ENCODE measurements at places on chromosomes 1 and 21.

- DNase-seq = no peak
These were observed 484.6 kb upstream of the PLXNA2 start for GRCh38 chr1:208728815-208729214.

- DNase-seq = no peak
These were observed 32.8 kb upstream of the PWP2 start for GRCh38 chr21:44074315-44074958.

DNA sequence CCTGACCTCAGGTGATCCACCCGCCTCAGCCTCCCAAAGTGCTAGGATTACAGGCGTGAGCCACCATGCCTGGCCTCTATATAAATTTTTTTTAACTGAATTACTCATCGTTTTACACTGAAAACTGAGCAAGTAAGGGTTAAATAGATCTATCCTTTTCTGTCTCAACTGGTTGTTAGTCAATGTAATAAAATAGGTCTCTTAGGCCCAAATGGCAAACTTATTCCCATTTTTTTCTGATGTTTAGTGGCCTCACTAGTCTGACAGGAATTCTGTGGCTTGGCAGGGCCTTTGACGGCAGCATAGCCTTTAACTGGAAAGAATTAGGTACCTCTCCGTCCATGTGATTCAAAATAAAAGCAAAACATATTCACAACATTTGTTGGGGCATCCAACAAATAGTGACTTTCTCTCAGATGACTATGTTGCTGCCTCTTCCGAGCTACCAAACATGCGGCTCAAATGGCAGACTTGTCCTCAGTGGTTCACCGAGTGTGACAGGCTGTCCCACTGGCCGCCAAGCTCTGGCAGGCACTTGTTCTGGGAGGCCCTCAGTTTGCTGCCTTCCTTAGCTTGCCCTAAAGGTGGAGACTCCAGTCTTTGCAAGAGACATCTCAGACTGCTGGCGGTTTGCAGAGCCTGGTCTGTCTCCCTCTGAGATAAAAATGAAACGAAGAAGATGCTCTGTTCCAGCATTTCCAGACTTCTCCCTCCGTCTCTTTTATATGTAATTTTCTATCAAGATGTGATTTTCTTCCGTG, 17.4 kb downstream of the ATP1A4 start:
- DNase-seq = no peak

DNA sequence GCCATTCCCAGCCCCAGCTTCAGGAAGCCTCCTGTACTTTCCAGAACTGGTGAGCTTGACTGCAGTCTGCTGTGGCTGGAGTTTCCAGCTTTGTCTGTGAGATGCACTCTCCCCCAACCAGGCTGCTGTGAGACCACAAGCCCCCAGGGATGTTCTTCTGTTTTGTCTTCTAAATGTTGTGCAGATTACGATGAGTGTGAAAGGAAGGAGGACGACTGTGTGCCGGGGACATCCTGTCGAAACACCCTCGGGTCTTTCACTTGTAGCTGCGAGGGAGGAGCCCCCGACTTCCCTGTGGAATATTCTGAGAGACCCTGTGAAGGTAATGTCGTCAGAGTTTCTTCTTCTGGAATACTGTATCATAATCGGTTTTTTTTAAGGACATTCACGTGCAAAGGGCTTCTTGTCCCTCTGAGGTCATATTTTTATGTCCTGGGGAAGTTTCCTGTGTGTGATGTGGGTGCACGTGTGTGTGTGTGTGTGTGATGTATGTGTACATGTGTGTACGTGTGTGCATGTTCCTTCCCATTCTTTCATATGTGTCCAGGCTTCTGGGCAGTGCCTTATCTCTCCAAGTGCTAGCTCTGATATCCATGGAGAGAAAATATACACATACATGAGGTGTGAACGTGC, 49.9 kb downstream of the UMODL1 start:
- DNase-seq = no peak

GRCh38 chr1:25810341-25811299, 9.1 kb upstream of the MTFR1L start:
- DNase-seq = peak; percentile 79

DNA sequence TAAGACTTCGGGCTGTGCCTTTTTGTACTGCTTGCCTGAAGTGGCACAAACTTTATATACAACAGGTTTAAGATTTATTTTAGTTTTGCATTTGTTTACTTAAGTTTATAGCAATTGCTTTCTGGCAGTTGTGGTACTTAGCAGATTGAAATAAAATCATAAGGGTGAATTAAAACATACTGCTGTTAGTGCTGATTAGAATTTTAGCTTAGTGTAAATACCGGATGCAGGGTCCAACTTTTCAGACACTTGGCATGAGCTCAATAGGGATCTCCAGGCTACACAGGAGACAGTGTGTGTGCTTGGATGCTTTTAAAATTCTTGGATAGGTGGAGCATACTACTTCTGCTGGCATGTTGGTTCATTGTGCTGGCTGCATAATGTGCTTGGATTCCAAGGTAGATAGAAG, 159.6 kb downstream of the NFIA start:
- no peak for DNase-seq

DNA sequence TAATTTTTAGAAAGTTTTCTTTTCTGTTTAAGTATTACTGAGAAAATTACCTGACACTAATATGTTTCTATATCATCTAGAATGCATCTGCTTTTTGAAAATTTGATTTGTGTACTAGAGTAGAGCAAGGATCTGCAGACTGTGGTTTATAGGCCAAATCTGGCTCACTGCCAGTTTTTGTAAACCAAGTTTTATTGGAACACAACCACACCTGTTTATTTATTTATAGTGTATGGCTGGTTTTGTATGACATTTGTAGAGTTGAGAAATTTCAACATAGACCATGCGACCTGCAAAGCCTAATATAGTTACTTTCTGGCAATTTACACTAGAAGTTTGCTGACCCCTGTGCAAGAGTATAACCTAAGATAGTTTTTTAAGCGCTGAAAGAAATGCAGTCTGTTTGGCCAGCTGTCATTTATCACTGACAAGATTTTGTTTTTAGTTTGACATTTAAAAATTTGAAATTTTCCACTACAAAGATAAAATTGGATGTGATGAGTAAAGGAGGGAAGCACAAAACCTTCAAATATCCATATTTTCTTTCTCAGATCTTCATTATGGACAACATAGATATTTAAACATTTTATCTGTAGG, 36.1 kb upstream of the CACYBP start:
- DNase-seq = peak; percentile 74

GRCh38 chr1:21628798-21629393, 40.3 kb downstream of the RAP1GAP start:
- no peak for DNase-seq

- no peak for DNase-seq
These were observed 236.0 kb downstream of the DISC1 start for GRCh38 chr1:231862611-231863010.

DNA sequence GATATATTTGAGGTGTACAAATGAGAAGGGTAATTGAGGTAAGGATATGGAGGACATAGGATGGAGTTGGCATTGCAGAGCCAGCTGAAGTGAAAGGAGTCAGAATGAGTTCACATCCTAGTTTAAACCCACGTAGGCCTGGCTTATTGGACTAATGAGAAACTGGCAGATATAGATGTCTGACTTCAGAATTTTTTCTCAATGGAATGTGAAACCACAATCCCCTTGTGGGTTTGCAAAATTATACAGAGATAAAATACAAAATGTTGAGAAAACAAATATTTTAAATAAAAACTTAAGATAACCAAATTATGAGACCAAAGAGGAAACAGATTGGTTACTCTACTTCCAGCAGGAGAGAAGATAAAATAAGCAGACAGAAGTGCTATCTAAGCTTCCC, 277.4 kb upstream of the LRRC7 start:
- DNase-seq = peak; percentile 13

GRCh38 chr1:220768126-220768601, 18.5 kb upstream of the MTARC1 start:
- peak; percentile 66 for DNase-seq

DNA sequence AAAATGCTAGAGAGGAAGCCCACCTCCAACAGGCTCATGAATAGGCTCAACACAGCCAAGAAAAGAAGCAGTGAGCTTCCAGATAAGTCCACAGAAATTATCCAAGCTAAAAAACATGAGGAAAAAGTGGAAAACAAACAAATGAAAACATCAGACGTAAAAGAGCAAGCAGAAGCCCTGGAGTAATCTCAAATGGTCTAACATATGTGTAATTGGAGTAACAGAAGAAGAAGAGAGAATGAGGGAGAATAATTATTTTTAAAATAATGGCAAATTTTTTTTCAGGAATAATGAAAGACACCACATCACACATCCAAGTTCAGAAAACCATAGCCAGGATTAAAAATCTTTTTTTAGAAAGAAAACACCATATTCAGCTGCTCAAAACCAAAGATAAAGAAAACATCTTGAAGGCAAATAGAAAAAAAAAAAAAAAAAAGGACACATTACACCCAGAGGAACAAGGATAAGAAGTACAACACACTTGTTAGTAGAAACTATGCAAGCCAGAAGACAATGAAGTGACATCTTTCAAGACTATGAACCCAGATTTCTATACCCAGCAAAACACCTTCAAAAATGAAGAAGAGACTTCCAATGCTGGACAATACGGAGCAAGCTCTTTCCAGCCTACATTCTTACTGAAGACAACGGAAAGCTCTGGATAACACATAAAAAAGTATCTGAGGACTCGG, 10.6 kb upstream of the SUMO3 start:
- DNase-seq = no peak

GRCh38 chr1:17229379-17229778, 19.5 kb upstream of the PADI3 start:
- no peak for DNase-seq

DNA sequence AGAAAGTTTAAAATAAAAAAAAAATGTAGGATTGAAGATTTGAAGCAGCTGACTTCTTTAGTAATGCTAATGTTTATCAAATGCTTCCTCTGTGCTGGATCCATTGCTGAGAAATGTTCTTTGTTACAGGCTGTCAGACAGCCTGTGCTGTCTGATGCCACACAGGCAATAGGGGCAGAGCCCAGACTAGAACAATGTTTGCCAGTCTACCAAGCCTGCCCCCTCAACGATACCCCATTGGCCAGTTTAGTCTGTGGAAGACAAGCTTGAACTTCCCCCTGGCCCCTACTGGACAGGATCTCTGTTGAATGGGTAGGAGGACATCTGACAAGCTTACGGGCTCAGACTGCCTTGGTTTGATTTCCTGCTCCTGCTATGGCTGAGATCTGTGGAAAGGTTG, 79.4 kb downstream of the PAPPA2 start:
- DNase-seq = no peak

- DNase-seq = no peak
These were observed 348.7 kb downstream of the RWDD3 start for GRCh38 chr1:95582746-95583145.

DNA sequence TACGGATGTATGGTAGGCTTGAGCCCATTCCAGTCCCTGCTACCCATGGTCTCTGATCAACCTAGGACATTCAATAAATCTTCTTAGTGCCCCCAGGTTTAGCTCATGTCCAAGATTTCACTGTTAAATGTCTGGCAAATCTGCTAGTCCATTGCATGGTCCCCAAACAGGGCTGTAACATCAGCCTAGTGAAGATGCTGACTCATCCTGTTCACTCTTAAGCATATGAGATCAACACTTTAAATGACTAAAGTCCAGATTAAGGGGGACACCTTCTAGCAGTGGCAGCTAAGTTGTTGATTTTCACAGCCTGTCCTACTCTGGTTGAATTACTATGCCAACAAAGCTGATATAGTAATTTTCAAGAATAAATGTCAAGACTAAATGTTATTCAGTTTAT, 46.5 kb upstream of the NUF2 start:
- peak; percentile 17 for DNase-seq

- peak; percentile 25 for DNase-seq
These were observed 1.2 kb downstream of the OLIG2 start for GRCh38 chr21:33026878-33027400.

DNA sequence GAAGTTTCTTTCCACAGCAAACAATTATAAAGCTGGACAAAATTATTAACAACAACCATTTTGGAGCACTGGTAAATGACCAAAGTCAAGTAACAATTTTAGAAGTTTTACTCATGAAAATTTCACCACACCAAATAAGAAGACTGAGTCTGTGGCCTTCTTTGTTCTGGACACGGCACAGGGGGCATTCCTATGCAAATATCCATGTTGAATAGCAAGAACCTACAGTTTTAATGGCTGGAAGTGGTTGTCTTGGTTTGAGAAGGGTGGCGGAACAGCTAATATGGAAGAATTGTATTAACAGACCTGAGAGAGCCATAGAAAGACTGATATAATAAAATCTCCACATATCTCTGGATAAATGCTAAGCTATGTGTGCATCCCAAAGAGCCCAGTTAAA, 29.4 kb upstream of the GADD45A start:
- no peak for DNase-seq

- DNase-seq = peak; percentile 5
These were observed 1.2 kb downstream of the NEGR1 start for GRCh38 chr1:72281144-72281543.

Data from hematopoietic multipotent progenitor cell treated with erythropoietin and hydrocortisone succinate and interleukin-3 and kit ligand, for 6 days (in vitro differentiated cells).